ENCODE measurements at places on chromosomes 2 and 18.

- no peak for DNase-seq
These were observed 38.1 kb downstream of the TMEM37 start for GRCh38 chr2:119469661-119470297.

DNA sequence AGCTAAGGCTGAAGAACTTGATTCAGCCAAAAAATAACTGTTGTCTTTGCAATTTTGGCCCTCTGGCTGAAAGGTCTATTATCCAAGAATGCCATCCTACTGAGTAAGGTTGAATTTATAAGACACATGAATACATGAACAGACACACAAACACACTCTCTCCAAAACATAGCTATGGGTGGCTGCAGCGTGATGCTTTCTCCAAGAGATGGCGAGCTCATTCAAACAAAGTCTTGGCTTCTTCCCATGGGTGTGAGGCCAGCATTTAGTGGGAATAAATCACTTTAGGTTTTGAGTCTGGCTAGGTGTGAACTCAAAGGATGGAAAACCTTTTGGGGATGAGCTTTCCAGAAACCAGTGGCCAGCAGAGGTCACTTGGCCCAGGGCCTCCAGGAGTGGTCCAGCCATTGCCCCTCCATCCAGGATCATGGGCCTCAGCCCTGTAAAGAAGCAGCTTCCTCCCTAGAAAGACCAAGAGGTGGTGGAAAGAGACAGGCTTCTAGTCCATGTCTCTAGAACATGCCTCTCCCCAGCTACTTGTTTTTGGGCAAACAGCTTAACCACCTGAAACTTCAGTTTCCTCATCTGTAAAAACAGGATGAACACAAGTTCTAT, 11.0 kb upstream of the OSR1 start:
- no peak for DNase-seq

DNA sequence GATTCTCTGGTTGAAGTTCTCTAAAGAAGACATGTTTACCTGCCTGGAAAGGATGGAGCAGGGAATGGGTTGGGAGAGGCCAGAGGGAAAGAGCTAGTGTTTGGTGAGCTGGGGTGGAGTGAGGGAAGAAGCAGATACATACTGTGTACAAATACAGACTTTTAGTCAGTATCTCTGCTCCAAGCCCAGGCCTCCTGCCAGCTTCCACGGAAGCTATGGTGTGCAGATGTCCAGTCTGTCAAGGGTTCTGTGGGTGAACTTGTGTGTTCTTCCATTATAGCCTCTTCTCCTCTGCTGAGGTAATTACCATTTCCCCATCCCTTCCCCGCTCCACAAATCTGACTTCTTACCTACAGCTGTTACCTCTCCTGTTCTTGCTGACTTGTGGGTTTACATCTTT, 208.6 kb downstream of the HRH4 start:
- DNase-seq = no peak

DNA sequence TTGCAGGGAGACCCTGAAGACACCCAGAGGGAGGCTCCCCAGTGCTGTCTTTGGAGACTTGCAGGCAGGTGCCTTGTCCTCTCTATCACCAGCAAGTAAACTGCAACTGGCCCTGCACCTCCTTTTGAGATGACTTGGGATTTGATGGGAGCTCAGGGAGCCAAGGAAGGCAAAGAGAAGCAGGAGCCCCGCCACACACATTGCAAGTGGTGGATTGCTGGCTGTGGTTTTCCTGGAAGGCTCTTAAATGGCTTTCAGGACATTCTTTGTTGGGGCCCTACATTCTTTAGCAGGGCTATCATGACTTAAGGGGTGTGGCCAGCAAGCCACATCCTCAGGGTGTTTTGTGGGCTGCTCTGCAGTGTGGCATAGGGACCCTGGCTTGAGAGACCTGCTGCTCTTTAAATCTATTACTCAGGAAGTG, 39.9 kb upstream of the CDC42EP3 start:
- peak; percentile 74 for DNase-seq

DNA sequence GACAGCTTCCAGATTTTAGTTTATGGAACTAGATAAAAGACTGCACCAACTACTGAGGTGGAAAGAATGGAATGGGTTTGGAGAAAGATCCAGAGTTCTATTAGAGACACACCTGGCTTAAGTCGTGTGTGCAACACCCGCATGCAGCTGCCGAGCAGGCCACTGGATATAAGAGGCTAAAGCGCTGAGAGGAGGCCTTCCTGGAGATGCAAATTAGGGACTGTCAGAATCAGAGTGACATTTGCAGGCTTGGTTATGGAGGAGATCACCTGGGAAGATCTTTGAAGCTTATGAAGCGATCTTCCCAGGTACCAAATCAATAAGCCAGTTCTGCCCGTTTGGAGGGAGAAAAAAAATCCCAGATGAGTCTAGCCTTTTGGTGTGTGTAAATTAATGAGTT, 30.4 kb upstream of the KLHL29 start:
- no peak for DNase-seq

DNA sequence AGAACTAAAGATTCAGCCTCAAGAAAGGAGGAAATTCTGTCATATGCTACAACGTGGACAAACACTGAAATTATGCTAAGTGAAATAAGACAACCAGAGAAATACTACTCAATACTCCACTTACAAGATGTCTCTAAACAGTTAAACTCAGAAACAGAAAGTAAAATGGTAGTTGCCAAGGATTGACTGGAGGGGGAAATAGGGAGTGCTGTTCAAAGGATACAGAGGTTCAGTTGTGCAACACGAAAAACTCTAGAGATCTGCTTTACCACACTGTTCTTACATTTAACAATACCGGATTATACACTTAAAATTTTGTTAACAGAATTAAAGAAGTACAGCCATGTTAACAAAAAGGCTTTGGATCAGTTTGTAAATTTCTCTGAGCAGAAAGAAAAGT, 39.8 kb upstream of the C2orf15 start:
- no peak for DNase-seq

DNA sequence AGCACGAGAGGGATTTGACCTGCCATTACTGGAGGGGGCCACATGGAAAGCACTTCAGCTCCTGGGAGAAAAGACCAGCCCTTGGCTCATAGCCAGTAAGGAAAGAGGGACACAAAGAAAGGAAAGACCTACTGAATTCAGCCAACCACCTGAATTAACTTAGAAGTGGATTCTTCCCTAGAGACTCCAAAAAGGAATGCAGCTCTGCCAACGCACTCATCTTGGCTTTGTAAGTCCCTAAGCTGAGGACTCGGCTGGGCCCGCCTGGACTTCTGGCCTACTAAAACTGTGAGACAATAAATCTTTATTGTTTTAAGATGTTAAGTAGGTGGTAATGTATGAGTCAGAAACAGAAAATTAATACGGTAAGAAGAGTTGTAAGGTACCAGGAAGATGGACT, 11.5 kb downstream of the ATF2 start:
- no peak for DNase-seq

GRCh38 chr2:47070920-47071824, 83.9 kb downstream of the STPG4 start:
- DNase-seq = peak; percentile 72

GRCh38 chr2:66201242-66201641, 233.7 kb upstream of the MEIS1 start:
- DNase-seq = no peak

DNA sequence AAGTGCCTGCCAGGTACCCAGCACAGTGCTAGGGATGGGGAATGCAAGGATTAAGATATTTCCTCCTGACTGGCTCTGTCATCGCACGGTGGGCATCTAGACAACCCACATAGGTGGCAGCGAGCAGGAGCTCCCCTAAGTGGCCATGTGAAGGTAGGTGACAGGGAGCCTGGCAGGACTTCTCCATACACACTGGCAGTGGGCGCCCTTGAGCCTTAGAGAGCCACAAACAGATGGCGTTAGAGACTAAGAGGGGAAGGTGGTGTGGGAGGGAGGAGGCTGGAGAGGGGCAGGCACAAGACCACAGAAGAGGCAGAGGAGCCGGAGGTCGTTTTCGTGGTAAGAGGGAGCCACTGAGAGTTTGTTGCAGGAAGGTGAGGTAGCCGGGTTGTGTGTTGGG, 15.2 kb downstream of the PRELID3A start:
- no peak for DNase-seq

- DNase-seq = no peak
These were observed 49.5 kb downstream of the ANTXR1 start for GRCh38 chr2:69062307-69062962.

Data from hepatic stellate cell (primary cell).